ENCODE measurements at places on chromosomes 5 and 9.

DNA sequence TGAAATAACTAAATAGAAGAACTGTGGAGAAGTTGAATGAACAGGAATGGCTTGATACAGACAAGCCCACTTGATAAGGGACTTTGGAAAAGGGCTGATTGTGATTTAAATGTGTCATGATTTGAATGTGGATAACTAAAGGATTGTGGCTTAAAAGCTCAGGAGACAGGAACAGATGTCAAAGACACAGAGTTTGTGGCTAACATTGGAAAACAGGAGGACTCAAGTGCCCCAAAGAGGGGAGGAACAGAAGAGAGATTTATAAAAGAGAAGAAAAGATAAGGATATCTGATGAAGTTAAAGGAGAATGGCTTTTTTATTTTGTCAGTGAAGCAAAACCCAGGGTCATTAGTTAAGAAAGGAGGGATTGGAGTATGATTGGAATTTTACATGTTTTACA, 124.2 kb upstream of the TRPM3 start:
- no peak for DNase-seq

- no peak for DNase-seq
These were observed 243.2 kb downstream of the CACNA1B start for GRCh38 chr9:138120511-138121437.

GRCh38 chr5:110094548-110094947, 404.8 kb downstream of the MAN2A1 start:
- no peak for DNase-seq

DNA sequence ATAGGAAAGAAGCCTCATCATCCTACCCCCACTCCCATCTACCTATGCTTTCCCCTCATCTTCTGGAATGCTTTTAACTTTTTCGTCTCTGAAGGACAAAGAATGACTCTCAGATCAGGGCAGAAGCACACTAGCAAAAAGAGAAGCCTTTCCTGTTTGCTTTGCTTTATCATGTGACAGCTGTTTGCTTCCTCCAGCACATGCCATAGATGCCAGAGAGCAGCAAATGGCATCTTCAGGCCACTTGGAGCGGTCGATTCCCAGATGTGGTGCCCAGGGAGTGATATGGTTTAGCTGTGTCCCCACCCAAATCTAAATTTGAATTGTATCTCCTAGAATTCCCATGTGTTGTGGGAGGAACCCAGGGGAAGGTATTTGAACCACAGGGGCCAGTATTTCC, 294.8 kb downstream of the GADD45G start:
- no peak for DNase-seq

DNA sequence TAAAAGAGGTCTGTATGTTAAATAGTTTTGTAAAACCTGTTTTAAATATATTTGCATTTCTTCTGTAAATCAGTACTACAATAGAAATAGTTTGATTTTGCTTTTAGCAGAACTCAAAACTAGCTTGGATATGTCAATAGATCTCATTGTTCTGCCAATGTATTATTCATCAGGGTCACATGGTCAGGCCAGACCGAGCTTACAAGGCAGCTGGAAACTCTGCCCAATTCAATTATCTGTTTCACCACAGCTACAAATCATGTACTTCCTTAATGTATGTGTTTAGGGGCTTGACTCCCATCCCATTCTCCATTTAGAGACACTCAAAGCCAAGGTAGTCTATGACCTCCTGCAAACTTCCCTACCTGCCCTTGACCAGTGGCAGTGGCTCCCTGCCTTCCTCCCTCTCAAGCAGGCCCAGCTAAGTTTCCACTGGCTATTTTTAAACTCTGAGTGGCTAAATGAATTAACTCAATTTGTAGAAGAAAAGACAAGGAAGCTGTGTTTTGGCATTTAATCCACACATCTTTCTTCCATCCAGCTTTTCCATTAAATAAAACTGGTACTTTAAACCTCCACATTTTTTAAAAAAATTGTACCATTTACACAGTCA, 46.4 kb upstream of the SELENOP start:
- no peak for DNase-seq

DNA sequence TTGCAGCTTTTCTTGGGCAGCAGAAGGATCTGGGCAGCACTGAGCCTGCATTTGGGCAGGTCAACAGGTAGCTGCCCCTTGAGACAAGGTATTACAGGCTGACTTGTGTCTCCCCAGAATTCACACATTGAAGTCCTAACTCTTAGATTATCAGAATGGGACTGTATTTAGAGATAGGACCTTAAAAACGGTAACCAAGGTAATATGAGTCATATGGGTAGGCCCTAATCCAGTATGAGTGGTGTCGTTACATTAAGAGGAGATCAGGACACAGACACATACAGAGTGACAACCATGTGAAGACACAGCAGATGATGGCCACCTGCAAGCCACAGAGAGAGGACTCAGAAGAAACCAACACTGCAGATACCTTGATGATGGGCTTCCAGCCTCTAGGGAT, 3.2 kb downstream of the C1QTNF2 start:
- DNase-seq: no peak

DNA sequence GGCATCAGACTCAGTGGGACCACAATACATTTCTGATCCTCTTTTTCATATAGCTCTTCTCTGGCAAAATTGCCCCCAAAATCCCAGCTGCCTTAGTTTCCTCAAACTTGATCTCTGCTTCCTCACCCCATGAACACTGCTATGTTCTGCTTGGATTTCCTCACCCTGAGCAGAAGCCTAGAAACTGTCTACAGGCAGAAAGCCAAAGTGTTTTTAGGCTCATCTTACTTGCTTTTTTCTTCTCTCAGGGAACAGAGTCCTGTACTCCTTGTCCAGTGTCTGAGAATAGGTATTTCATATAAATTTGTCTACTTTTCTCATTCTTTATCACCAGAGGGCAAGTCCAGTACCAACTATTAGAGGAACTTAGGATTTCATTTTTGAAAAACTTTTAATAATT, 21.5 kb upstream of the UBAP1 start:
- no peak for DNase-seq

GRCh38 chr5:149995385-149996204, 4.9 kb downstream of the TIGD6 start:
- no peak for DNase-seq

Measured in NCI-H187 treated with DMSO at 0.1 percent for 48 hours (cell line).